ENCODE measurements at places on chromosomes 6 and 20.

DNA sequence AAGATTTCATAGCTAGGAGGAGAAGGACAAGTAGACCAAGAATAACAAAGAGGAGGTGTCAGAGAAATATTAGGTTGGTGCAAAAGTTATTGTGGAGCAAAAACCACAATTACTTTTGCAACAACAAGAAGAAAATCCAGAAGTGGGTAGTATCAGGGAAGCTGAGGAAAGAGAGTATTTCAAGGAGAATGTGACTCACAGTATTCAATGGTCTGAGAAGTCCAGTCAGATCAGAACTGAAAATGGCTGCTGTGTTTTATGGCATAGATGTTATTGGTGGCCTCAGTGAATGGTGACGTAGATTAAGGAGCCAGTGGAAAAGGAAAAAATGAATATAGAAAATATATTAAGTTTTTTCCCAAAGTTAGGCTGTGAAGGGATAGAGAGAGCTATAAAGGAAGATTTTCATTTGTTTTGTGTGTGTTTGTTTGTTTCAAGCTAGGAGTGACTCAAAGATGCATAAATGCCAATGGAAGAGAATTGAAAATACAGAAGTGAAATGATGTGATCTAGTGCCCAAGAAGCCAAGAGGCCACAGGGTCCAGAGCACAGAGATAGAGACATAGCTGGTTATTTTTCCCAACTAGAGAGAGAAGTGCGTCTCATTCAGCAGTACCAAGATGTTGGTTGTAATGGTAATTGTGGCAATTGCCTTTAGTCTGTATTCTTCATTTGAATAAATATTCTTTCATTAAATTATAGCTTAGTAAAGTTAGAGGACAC lies 112.8 kb downstream of the ADTRP start:
- DNase-seq = no peak

- DNase-seq = no peak
Measured at GRCh38 chr6:34236131-34236442, 586 bp upstream of the HMGA1 start.

GRCh38 chr6:116379764-116380163 lies 9.0 kb downstream of the DSE start:
- DNase-seq = no peak

GRCh38 chr6:27593861-27594260 lies 121.0 kb upstream of the ZNF184 start:
- no peak for DNase-seq

DNA sequence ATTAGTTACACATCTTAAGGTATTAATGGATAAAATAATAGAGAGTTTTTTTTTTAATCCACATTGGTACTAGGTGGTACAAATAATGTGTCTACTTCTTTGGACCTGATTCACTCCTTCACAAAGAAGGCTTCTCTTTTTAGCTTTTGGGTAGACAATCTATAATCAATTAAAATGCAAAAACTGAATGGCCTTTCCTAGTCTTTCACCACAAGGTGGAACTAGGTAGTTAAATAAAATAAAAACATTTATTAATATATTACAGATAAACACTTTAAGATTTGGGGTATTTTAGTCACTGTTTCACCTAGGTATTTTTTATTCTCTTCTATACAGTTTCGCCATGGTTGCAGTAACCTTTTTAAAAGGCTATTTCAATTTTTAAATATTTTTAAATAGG lies 68.3 kb upstream of the DST start:
- DNase-seq = no peak

GRCh38 chr20:41182296-41183212 lies 45.2 kb downstream of the PLCG1 start:
- DNase-seq = no peak

- no peak for DNase-seq
Measured at GRCh38 chr6:84422380-84422968, 195.0 kb upstream of the CEP162 start.

DNA sequence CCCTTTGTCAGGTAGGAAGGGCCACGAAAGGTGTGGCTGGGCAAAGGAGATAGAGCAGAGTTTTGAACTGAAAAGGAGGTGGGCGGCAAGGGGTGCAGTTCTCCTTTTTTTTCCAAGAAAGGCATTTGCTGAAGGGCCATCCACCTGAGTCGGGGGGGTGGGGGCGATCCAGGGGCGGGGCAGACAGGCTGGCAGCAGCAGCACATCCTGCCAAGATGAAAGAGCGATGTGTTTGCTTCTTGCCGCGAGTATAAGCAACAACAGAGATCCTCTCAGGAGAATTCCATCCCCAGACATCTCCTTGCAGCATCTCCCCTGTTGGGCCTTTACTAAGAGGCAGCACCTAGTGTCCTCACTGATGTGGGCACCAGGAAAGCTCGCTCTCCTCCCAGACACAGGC lies 516.5 kb downstream of the CD83 start:
- DNase-seq = no peak

DNA sequence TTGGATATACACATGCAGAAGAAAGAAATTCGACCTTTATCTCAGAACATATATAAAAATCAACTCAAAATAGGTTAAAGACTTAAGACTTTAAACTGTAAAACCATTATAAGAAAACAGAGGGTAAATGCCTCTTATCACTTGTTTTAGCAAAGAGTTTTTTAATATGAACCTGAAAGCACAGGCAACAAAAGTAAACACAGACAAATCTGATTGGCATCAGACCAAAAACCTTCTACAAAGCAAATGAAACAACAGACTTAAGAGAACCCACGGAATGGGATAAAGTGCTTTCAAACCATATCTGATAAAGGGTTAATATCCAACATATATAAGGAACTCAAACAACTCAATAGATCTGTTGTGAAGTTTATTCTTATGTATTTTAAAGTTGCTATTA lies 309.9 kb upstream of the OPRM1 start:
- no peak for DNase-seq

- no peak for DNase-seq
Measured at GRCh38 chr6:124482071-124482491, 480.2 kb upstream of the RNF217 start.

Measured in stimulated activated CD8-positive, alpha-beta memory T cell treated with anti-CD3 and anti-CD28 coated beads, Interleukin-12 subunit alpha, Interleukin-12 subunit beta, amount 100 ng/mL, for 1 hour (primary cell).